GF-D8 (cell line): ENCODE measurements at places on chromosomes 3 and 15.
A peak's percentile ranks its signal among the peaks of the same experiment; 100 is the strongest.

- DNase-seq, result no peak
These were observed 44.7 kb downstream of the MBNL1 start for GRCh38 chr3:152313430-152313829.

GRCh38 chr3:71400986-71401451, 182.5 kb downstream of the FOXP1 start:
- no peak for DNase-seq

- no peak for DNase-seq
These were observed 18.6 kb downstream of the PIK3R4 start for GRCh38 chr3:130728037-130728436.

DNA sequence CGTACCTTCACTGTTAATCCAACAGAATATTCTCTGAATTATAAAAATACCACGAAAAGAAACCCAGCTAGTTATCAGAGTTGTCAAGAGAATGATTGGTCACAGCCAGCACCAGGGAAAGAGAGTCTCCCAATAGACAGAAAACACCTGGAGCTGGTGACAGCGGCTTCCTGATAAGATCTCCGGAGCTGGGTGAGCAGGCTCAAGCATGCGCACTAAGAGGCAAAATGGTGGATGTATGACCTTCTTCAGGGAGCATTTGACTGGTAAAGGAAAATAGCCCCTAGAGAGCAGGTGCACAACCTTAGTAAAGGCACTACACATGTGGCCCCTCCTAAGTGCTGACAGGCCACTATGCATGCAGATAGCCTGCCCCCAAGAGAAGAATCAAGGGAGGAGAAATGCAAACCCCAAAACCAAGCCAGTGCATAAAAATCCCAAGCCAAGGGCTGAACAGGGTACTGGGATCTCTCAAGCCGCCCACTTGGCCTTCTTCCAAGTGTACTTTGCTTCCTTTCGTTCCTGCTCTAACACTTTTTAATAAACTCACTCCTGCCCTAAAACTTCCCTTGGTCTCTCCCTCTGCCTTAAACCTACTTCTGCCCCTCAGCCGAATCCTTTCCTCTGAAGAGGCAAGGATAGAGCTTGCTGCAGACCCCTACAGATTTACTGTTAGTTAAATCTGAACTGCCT, 93.2 kb downstream of the UACA start:
- DNase-seq, result no peak

DNA sequence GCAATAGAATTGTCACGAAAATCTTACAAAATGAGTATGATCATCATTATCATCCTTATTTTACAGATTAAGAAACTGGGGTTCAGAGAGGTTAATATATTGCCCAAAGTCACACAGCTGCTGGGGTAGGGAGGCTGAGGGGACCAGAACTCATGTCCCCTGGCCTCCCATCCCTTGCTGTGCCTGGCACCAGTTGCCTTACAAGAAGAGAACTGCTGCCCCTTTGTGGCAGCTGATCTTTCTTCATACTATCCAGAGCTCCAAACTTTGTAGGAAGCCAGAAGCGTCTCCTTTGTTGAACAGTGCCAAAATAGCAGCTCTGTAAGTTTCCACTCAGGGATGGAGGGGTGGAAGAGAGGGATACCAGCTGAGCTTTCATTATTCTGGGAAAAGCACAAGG, 236.8 kb upstream of the TBC1D5 start:
- DNase-seq, result peak; percentile 16

GRCh38 chr3:189237526-189237925, 65.8 kb downstream of the TPRG1 start:
- DNase-seq, result no peak

- no peak for DNase-seq
These were observed 37.4 kb downstream of the FAIM start for GRCh38 chr3:138646008-138646407.

GRCh38 chr3:20916951-20917606, 731.1 kb upstream of the SGO1 start:
- DNase-seq, result no peak

DNA sequence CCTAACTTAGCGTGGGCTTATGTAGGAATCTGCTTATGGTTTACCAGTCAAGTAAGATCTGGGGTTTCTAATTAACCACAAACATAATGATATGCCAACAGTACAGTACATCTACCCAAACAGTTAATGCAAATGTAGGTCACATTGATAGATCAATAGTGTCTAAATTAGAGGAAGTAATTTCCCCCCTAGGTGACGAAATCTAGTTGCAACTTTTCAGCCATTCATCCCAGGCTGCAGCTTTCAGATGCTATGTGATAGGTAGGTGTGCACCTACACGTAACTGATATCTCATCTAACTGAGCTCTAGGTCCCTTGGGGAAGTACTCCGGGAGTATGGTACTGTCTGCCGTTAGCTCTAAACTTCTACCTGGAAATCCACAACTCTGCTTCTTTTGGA, 57.2 kb downstream of the CRTC3 start:
- no peak for DNase-seq

- DNase-seq, result no peak
These were observed 9.8 kb downstream of the LRIG1 start for GRCh38 chr3:66490984-66491383.

- DNase-seq, result no peak
These were observed 476.9 kb downstream of the MECOM start for GRCh38 chr3:169186596-169186995.

GRCh38 chr3:65348398-65348995, 660.7 kb upstream of the ADAMTS9 start:
- no peak for DNase-seq

GRCh38 chr3:187044206-187044605, 95.1 kb downstream of the RPL39L start:
- DNase-seq, result no peak
